ENCODE measurements at places on chromosomes 6 and 20.

DNA sequence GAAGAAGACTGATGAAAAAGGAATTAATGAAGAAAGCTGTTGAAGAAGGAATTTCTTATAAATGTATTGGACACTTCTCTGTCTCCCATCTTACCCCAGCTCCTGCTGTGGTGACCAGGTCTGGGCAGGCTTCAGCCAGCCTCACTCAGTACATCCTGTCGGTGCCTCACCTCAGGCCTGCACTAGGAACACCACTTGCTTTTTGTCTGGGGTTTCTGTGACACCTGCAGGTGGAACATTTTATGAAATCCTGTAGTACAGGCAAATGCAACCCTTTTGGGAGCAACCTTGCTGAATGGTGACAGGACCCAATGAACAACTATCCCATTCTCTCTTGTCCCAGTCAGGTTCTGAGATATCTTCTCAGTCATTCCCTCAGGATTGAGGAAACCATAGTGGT, 129.7 kb downstream of the PRDM13 start:
- no peak for DNase-seq

GRCh38 chr20:46731770-46732169, 22.3 kb downstream of the SLC2A10 start:
- DNase-seq, result no peak

GRCh38 chr20:60009826-60010616, 51.8 kb downstream of the CDH26 start:
- no peak for DNase-seq

- DNase-seq, result no peak
Observed at GRCh38 chr6:24330137-24330732, 27.6 kb downstream of the DCDC2 start.
